Osteoblast (primary cell): ENCODE measurements at places on chromosomes 6 and 20. TPM values are rescaled to one million over a fixed set of nuclear protein-coding genes. Genes with fewer than 3 reads are reported as not detected.

Gene RIPPLY2
- total RNA-seq = under 0.01 TPM in 1 of 2 replicates, not detected in the other

DNA sequence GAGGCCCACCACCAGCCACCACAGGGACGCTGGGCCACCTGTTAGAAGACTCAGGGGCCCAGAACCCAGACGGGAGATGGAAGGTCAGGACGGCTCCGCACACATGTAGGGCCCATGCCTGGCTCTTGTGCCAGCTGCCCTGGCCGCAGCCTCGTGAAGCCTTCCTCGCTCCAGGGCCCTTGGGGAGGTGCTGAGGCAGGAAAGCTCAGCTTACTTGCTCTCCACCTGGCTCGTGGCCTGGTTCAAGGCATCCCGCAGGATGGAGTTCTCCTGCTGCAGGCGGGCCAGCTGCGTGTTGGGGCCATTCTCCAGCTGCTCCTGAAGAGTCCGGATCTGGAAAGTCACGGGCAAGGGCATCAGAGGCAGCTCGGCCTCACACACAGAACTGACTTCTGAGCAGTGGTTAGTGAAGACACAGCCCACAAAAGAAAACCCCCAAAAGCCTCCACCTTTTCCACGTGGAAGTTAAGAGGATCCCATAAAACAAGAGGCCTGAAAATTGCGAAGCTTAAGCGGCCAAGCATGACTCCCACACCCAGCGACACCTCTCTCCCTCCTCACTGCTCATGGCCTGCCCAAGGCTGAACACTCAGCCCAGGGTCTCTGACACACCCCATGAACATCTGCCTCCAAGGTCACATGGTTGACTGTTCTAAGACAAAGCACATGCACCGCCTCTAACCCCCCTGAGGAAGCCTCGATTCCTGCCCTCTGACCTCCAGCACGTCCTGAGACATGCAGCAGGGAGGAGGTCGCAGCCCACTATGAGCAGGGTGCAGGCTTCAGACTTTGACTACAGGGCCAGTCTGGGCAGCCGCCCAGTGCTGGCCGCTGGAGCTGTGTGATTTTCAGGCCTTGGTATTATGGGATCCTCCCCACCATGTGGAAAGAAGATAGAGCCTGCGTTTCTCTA is 46.5 kb downstream of the RRBP1 start:
- no peaks in the 10 kb centered on the region for H3K4me1 ChIP-seq
- H3K27ac ChIP-seq = no peak overlapping the region
- H3K27me3 ChIP-seq = no peaks in the 10 kb centered on the region
- DNase-seq = no peak
- H3K36me3 ChIP-seq = peaks cover 95% of the 10 kb centered on the region
- H3K4me3 ChIP-seq = no peak overlapping the region

DNA sequence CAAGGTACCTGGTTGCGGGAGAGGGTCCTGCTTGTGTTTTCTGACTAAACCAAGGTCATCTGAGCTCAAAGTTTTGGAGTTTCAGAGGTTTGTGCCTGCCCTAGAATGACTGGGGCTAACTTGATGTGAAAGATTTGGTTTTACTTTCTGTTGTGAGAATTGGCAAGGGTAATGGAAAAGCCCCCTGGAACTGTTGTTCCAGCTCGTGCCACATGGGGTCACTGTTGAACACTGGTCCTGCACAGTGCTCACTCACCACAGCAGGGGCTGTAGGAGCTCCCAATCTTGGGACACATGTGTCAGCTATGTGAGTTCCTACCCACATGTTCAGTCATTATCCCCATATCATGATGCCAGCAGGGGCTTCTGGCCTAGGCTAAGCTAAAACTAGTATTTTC is 6.5 kb downstream of the TGM6 start:
- H3K27me3 ChIP-seq = no peaks in the 10 kb centered on the region
- H3K27ac ChIP-seq = peak overlapping the region; percentile 40
- no peaks in the 10 kb centered on the region for H3K36me3 ChIP-seq
- no peak overlapping the region for H3K4me3 ChIP-seq
- DNase-seq = no peak
- peaks cover 11% of the 10 kb centered on the region for H3K4me1 ChIP-seq

GRCh38 chr6:6331393-6331792 is 10.9 kb upstream of the F13A1 start:
- H3K36me3 ChIP-seq = no peaks in the 10 kb centered on the region
- H3K4me1 ChIP-seq = no peaks in the 10 kb centered on the region
- no peak for DNase-seq

DNA sequence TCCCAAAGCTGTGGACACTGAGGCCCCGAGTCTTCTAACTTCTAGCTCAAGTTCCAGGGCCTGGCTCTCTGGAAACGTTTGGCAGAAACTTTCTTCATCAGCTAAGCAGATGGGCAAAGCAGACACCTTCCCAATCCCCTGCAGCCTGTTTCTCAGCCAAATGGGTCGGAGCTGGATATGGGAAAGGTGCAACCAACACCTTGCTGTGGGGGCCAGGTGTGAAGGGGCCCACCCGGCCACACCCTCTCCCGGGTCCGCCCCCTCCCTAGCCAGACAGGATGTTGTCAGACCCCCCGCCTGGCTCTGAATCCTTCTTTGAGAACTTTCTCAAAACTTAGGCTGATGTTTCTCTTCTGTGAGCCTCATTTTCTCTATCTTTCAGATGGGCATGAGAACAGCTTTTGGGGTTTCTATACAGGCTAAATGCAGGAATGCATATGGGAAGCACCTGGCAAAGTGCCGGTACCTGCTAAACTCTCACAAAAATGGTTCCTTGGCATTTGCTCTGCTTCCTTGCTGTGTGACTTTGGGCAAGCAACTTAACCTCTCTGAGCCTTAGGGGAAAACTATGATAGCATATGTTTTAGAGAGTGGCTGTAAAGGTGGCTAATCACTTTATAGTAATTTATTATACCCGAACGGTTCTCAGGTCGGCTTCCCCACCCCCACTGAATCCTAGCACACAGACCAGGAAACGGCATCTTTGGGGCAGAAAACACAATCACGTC is 1.8 kb downstream of the SNAI1 start:
- H3K27me3 ChIP-seq = no peaks in the 10 kb centered on the region
- peaks cover 64% of the 10 kb centered on the region for H3K4me1 ChIP-seq
- H3K4me3 ChIP-seq = peak overlapping the region; percentile 99
- peak overlapping the region; percentile 77 for H3K27ac ChIP-seq

DNA sequence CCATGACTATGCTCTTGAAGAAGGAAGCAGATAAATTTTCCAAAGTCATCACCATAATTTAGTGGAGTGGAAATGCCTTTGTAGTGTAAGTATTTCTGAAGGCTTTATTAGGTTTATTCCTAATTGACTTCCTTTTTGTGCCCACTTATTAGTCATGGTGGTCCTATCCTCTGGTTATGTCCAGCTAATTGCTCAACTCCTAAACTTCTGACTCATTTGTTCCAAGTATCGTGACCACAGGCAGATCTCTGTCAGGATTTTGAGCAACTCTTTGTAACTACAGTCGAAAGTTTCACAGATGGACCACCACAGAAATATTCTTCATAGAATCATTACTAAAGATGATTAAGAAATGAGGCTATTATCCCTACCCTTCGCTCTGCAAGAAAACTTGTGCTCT is 315.6 kb upstream of the PTCHD4 start:
- no peaks in the 10 kb centered on the region for H3K27me3 ChIP-seq
- H3K27ac ChIP-seq = no peak overlapping the region
- peaks cover 26% of the 10 kb centered on the region for H3K4me1 ChIP-seq

DNA sequence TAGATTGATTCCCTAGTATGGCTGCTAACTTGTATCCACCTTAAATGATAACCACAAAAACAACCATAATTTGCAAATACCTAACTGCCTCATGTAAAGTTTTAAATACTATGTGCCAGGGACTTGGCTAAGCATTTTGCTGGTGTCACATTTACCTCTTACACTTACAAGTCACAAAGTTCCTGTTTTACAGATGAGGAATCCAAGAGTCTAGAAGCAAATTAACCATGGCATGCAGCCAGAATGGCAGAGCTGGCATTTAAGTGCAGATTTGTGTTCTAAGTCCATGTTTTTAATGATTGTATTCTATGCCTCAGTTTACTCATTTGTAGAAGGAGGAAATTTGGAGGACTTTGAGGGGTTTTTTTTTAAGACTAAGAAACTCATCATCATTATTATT is 696.7 kb downstream of the PTPRT start:
- no peak overlapping the region for H3K27ac ChIP-seq
- no peaks in the 10 kb centered on the region for H3K36me3 ChIP-seq
- no peaks in the 10 kb centered on the region for H3K27me3 ChIP-seq
- H3K4me3 ChIP-seq = no peak overlapping the region
- no peak for DNase-seq
